ENCODE measurements at places on chromosomes 2 and 18. TPM values are rescaled to one million over a fixed set of nuclear protein-coding genes. Genes with fewer than 3 reads are reported as not detected.

- DNase-seq, result no peak
- no peak overlapping the region for H3K4me3 ChIP-seq
- no peaks in the 10 kb centered on the region for H3K4me1 ChIP-seq
- no peak overlapping the region for H3K27ac ChIP-seq
- H3K36me3 ChIP-seq, result no peaks in the 10 kb centered on the region
- H3K27me3 ChIP-seq, result no peaks in the 10 kb centered on the region
Observed at GRCh38 chr18:42670860-42671259, 444.6 kb downstream of the RIT2 start.

DNA sequence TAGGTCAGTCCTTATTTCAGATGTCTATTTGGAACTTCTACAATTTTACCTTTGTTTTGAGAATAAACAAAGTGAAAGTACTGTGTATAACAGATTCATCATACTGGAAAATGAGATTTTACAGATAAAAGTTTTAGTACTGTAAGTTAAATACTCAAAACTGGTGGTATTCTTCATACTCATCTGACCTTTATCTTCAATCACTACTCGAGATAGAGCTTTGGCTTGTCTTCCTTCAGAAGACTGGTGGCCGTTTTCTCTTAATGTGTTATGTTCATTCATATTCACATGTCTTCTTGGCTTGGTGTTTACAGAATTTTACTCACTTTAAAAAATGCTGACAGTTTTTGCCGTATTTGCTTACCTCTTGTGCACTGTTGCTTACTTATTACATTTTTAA is 2.1 kb downstream of the SPOPL start:
- H3K4me1 ChIP-seq, result peaks cover 43% of the 10 kb centered on the region
- peak overlapping the region; percentile 100 for H3K4me3 ChIP-seq
- peaks cover 2% of the 10 kb centered on the region for H3K36me3 ChIP-seq
- no peak for DNase-seq
- H3K27ac ChIP-seq, result no peak overlapping the region

DNA sequence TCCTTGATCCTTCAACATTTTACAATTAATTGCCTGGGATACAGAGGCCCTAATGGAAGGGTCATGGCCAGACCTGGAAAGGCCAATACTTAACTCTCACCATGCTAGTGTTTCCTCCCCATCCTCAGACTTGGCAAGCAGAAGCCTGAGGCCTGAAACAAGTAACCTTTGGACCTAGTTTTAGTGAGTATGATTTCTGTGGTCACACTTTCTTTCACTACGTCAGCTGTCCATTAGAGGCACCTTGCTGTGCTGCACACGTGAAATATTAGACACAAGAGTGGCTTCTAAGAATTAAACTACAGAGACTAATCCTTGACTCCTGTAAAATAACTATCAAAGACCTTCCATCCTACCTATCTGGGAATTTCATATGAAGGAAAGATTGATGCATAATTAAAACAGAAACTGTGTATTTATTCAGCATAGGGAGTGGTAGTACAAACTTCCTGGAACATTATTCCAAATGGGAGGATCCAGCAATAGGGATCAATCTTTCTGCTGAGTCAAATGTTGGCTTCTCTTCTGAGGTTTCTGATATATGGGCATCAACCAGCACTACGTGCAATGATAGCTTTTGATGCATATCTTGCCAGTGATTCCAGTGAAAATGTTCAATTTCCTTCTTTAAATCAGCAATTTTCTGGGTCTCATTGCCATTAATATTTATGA is 249.7 kb downstream of the IKZF2 start:
- no peak overlapping the region for H3K4me3 ChIP-seq
- H3K27ac ChIP-seq, result no peak overlapping the region
- no peaks in the 10 kb centered on the region for H3K36me3 ChIP-seq
- no peak for DNase-seq

DNA sequence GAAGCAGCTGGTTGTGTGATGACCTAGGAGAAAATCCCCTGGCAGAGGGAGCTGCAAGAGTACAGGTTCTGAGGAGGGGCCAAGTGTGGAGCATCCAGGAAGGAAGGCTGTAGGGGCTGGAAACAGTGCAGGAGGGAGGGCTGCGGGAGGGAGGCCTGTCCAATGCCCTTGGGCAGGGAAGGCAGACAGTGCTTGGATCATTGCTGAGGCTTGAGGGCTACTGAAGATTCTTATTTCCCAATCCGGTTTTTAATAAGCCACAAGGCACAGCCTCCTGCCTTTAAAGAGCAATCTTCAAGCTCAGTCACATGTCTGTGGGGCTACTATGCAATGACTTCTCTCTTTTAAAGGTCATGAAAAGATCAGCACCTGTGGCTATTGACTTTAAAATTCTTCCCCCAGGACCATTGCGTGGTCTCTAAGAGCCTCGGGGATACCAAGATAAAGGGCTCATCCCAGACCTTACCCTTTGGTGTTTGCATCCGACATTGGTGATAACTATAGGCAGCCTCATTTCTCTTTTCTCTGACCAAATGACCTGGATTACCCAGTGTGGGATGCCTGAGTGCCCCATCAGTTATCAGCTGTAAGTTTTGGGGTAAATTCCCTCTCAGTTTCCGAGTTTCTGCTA is 149.6 kb downstream of the DOCK10 start:
- H3K4me1 ChIP-seq, result no peaks in the 10 kb centered on the region
- no peaks in the 10 kb centered on the region for H3K27me3 ChIP-seq
- no peak overlapping the region for H3K27ac ChIP-seq
- peaks cover 12% of the 10 kb centered on the region for H3K36me3 ChIP-seq

DNA sequence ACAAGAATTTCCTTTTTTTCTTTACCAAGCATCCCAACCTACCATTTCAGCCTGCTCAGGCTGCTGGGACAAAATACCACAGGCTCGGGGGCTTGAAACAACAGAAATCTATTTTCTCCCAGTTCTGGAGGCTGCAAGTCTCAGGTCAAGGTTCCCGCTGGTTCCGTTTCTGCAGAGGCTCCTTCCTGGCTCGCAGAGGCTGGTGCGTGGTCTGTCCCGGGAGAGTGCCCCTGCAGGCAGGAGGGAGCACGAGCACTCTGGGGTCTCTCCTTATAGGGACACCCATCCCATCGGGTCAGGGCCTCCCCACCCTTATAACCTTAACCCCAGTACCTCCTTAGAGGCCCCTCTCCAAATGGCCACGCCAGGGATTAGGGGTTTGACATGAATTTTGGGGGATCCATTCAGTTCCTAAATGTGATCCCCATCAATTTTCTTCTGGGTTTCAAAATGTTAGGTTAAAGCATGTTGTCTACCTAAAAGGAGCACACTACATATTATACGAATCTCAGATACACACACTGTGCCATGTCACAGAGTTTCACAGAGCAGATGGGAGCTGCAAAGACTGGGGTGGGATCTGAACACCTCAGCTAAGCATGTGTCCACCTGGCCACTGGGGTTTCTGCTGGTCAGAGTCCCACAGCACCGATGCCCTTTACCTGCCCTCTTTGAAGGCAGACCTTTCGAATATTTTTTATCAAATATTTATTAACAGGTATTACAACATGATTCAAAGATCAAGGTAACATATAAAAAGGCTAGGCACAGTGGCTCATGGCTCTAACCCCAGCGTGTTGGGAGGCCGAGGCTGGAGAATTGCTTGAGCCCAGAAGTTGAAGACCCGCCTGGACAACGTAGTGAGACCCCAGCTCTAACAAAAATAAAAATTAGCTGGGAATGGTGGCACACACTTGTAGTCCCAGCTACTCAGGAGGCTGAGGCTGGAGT is 17.6 kb upstream of the ADI1 start:
- H3K36me3 ChIP-seq, result peaks cover 13% of the 10 kb centered on the region
- peak overlapping the region; percentile 99 for H3K27ac ChIP-seq
- H3K4me3 ChIP-seq, result peak overlapping the region; percentile 78
- H3K4me1 ChIP-seq, result peaks cover 23% of the 10 kb centered on the region

- H3K27ac ChIP-seq, result no peak overlapping the region
- H3K4me3 ChIP-seq, result no peak overlapping the region
- H3K36me3 ChIP-seq, result no peaks in the 10 kb centered on the region
- H3K27me3 ChIP-seq, result no peaks in the 10 kb centered on the region
- peaks cover 25% of the 10 kb centered on the region for H3K4me1 ChIP-seq
Observed at GRCh38 chr2:19670303-19670702, 231.5 kb downstream of the TTC32 start.

DNA sequence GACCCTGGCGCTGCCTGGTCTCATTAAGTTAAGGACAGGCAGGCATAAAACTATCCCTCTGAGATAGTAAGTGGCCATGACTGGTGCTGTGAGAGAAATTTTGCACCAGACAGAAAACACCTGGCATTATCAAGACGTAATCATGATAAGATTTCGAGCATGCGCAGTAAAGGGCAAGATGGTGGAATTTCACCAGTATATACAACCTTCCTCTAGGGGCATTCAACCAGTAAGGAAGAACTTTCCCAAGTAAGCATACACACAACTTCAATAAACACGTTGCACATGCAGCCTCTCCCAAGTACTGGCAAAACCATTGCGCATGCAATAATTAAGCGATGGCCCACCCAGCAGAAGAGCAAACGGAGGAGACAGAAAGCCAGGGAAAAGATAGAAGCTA is 1376.4 kb upstream of the CRIM1 start:
- no peaks in the 10 kb centered on the region for H3K27me3 ChIP-seq
- no peaks in the 10 kb centered on the region for H3K36me3 ChIP-seq

- H3K36me3 ChIP-seq, result peaks cover 18% of the 10 kb centered on the region
- no peaks in the 10 kb centered on the region for H3K27me3 ChIP-seq
- peak overlapping the region; percentile 39 for H3K4me3 ChIP-seq
- H3K27ac ChIP-seq, result peak overlapping the region; percentile 90
- H3K4me1 ChIP-seq, result peaks cover 79% of the 10 kb centered on the region
Observed at GRCh38 chr2:9613291-9613690, 17.5 kb downstream of the YWHAQ start.

DNA sequence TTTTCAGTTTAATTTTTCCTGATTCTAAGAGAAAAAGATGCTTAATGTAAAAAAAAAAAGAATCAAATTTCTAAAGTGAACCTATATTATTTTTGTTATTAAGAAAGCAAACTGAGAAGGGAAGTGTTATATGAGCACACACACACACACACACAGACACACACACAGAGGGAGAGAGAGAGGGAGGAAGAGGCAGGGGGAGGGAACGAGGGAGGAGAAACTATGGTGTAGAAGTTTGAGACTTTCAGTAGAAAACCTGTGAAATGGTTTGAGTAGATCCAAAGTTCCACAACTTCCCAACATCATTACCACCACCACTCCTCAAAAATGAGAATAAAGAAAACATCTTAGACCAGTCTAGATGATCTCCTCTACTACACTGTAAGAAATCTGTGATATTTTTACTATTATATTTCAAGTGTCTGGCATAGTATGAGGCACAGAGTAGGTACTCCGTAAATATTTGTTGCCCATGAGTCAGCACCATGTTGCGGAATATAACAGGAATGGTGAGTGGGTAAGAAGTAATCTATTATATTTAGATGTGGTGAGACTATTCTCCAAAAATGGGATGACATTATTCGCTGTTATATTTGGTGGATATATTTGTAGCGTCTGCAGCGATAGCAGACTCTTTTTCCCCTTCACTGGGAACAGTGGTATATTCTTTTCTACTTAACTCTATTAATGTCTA is 149.4 kb upstream of the DNMT3A start:
- DNase-seq, result no peak
- H3K27me3 ChIP-seq, result no peaks in the 10 kb centered on the region
- peaks cover 22% of the 10 kb centered on the region for H3K4me1 ChIP-seq
- no peak overlapping the region for H3K27ac ChIP-seq
- peaks cover 6% of the 10 kb centered on the region for H3K36me3 ChIP-seq
- H3K4me3 ChIP-seq, result no peak overlapping the region

DNA sequence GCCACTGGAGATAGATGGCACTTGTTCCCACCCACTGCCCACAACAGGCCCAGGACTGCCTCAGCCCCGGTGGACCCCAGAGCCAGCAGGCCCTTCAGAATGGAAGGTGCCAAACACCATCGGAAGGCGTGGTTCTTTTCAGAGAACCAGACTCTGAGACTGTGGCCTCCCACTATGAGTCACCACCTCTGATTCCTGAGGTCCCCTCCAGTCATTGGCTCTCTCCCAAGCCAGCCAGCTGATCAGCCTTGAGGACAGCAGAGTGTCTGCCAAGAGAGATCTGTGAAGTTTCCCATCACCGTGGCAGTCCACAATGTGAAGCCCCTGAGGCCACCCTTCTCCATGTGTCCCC is 10.4 kb upstream of the MAP3K2 start:
- H3K27ac ChIP-seq, result peak overlapping the region; percentile 95
- H3K4me1 ChIP-seq, result peaks cover 56% of the 10 kb centered on the region
- peak; percentile 92 for DNase-seq
- peaks cover 5% of the 10 kb centered on the region for H3K36me3 ChIP-seq

DNA sequence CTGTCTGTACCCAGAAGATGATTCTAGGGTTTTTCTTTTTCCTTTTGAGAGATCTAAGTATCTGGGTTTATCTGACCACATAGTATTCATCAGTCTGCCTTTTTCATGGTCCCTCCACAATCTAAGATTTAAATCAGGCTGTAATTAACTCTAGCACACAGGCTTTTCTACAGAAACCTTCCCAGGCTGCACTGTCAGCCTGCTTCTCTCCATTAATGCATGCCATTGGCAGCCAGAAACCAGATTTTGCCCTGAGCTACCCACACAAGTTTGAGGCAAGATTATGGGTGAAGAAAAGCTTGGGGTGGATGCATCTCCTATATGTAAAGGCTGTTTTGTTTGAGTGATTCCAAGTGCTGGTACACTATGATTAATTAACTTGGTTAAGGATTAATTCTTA is 45.7 kb upstream of the EML4 start:
- peaks cover 30% of the 10 kb centered on the region for H3K4me1 ChIP-seq
- peak; percentile 21 for DNase-seq
- H3K4me3 ChIP-seq, result no peak overlapping the region
- H3K27ac ChIP-seq, result no peak overlapping the region
- no peaks in the 10 kb centered on the region for H3K27me3 ChIP-seq

- no peak overlapping the region for H3K27ac ChIP-seq
- H3K36me3 ChIP-seq, result no peaks in the 10 kb centered on the region
- no peak for DNase-seq
- H3K27me3 ChIP-seq, result no peaks in the 10 kb centered on the region
Observed at GRCh38 chr2:172465417-172466334, 38.3 kb downstream of the ITGA6 start.

RNF144A gene
- total RNA-seq, result 9.6 TPM

UGT1A5 gene
- not detected for total RNA-seq

CHRNG gene
- total RNA-seq, result not detected

IL18R1 gene
- 0.38 TPM for total RNA-seq

LGALSL gene
- 7.4 TPM for total RNA-seq

All from osteocyte (in vitro differentiated cells).